ENCODE measurements at places on chromosomes 3 and 15.

DNA sequence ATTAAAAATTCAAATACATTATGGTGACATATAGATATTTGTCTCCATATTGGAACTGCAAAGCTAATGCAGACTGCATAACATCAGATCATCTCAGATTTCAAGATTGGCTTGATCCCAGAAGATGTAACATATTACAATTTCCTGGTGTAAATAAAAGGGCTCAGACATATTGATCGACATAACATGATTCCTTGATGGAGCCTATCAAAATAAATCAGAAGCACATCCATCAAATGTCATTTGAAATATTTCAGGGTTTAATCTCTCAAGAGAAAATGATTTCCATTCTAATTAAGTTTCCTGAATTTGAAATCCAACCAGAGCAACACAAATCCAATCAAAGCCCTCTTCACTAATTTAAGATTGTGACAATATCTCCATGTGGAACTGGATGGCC lies 75.1 kb upstream of the UNC13C start:
- no peak for DNase-seq

- DNase-seq = no peak
These were observed 63.9 kb downstream of the NMD3 start for GRCh38 chr3:161284989-161285388.

GRCh38 chr3:128383316-128384235 lies 83.1 kb downstream of the DNAJB8 start:
- DNase-seq = peak; percentile 21

GRCh38 chr3:44568561-44568960 lies 13.6 kb downstream of the ZKSCAN7 start:
- no peak for DNase-seq

- DNase-seq = no peak
These were observed 189.4 kb downstream of the TBC1D5 start for GRCh38 chr3:17553080-17553479.

DNA sequence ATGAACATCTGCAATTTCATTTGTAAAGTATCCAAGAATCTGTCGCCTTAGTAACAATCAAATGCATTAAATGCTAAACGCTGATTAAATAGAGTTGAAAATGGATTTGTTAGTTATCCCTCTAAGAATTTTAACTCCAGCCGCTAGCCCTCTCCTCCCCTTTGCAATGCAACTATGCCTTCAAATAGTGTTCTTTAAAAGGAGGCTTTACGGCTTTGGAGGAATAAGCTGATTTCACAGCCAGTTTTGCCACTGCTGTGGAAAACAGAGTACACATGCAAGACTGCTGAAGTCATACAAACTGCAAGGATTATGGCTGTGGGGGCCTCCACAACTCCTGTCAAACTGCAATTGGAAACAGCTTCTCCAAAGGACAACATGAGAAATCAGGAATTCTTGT lies 89.2 kb downstream of the CERS3 start:
- no peak for DNase-seq

DNA sequence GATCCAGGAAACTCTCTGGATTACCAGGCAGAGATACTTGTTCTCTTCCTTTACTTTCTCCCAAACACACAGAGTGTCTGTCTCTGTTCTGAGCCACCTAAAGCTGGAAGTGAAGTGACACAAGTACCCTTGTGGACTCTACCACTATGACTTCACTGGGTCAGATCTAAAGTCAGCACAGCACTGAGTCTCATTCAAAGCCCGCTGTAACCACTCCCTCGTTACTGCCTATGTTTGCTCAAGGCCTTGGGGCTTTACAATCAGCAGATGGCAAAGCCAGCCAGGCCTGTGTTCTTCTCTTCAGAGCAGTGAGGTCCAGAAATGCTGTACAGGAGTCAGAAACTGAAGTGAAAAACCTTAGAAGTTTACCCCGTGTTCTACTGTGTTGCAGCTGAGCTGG lies 588.3 kb upstream of the SEMA6D start:
- no peak for DNase-seq

DNA sequence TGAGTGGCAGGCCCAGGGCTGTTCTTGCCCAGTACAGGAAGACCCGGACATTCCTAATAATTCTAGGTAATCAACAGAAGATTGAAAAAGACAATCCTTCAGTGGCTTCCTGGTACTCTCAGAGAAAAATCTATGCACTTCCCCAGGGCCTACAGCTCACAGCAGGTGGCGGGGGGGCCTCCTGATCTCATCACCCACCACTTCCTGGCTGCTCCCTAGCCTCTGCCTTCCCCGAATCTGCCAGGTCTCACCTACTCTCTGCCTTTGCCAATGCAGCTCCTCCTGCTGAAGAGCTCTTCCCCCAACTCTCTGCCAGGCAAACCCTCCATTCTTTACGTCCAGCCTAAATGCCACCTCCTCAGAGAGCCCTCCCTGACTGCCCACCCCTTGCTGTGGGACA lies 37.5 kb downstream of the EHD4 start:
- peak; percentile 74 for DNase-seq

DNA sequence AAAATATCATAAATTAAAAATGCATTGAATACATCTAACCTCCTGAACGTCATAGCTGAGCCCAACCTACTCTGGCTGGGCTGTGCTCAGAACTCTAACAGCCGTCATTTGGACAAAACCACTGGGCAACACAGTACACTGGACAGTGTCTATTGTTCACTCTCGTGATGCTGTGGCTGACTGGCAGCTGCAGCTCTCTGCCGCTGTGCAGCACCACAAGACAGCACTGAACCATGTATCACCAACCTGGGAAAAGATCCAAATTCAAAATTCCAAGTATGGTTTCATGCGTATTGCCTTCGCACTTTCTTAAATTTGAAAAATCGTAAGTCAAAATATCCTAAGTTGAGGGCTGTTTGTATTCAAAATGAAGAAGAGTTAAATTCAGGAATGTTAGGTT lies 145.1 kb upstream of the CNTN4 start:
- DNase-seq = no peak

DNA sequence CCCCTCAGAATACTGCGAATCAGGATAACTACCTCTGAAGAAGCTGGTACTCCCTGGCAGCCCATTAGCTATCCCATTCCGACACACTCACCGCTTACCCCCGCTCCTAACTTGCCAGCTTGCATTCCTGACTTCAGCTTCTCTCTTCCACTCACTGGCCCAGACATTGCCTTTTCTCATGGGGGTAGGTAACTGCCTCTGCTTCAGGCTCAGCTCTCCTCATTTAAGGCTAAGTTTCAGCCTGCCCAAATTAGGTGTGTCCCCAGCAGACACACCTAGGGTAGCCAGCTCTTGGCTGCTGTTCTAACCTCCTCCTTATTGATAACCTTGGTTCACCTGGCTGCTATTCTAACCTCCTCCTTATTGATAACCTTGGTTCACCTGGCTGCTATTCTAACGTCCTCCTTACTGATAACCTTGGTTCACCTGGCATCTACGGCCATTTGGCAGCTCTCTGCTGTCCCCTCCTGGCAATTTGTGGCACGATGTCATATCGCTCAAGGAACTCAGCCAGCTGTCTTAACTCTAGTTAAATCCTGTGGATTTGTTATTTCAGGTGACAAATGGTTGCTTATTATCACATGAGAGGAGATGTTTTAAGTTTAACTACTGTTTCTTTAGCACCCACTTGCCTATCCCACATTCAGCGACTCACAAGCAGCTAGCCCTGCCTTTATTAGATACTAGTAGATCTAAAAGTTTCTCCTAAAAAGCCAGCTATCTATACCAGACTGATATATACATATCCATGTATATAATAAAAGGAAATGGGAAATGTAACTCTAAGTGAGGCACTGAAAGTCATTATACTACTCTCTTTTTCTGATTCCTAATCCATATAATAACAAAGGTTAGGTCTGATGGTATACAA lies 106.5 kb upstream of the ACP3 start:
- peak; percentile 10 for DNase-seq

DNA sequence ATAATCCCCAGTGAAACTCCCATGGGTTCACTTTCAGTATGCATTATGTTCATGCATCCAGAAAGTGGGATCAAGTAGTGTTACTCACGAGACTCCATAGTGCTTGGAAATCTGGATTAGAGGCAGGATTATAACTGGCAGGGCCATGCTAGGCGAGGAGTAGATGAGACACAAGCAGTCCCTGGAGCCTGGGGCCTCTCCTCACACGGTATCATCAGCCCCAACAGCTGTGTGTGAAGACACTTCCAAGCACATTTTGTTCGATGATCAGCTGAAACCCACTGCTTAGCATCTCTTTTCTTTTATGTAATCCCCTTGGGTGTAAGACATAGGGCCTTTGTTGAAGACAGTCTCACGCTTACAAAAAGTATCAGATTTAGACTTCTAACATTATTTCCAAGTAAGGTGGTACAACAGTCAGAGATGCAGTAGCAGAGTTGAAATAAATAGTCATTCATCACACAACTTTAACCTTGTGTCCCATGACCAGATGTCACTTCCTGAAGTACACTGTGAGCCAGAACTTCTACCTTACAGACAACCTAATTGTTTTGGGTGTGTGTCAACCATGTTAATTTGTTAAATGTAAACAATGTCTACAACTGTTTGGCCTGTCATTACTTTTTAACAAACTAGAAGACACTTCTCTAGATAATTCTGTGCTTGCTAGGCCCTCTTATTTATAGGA lies 116.9 kb downstream of the GADL1 start:
- no peak for DNase-seq

DNA sequence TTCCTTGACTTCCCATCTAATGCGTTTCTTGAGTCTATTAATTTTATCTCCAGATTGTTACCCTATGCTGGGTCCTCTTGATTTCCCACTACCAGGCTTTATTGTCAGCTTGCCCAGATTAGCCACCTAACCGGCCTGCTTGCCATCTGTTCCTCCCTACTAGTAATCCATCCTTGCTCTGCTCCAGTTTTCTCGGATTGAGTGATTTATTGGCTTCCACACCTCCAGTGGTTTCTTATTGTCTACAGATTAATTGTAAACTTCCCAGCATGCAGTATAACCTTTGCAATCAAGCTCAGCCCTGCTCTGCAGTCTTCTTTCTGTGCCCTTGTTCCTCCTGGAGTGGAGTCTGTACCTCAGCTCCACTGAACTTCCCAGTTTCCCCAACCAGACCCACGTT lies 63.4 kb downstream of the ARHGEF26 start:
- no peak for DNase-seq

DNA sequence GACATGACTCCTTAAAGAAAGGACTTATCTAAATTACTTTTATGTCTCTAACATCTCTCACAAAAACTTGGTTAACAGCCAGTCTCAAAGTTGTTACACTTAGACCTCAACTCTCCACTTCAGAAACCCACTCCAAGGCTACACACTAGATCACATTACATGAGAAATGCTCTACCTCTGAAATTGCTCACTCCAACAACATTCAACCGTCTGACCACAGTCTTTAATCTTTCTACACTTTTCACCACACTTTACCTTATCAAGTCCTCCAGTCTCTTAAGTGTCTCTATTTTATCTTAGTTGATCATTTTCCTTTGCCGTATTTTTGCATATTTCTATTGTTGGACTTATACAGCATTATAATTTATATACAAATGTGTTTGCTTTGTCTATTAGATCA lies 5.8 kb downstream of the SLC12A6 start:
- DNase-seq = peak; percentile 19

- no peak for DNase-seq
These were observed 11.2 kb downstream of the DCBLD2 start for GRCh38 chr3:98890181-98890835.

GRCh38 chr15:28271697-28272260 lies 50.2 kb downstream of the HERC2 start:
- DNase-seq = no peak

GRCh38 chr15:88090481-88091011 lies 166.0 kb downstream of the NTRK3 start:
- DNase-seq = no peak

- DNase-seq = no peak
These were observed 414.9 kb downstream of the NAALADL2 start for GRCh38 chr3:175274056-175274455.

GRCh38 chr3:108588601-108589000 lies 637 bp downstream of the CIP2A start:
- no peak for DNase-seq

DNA sequence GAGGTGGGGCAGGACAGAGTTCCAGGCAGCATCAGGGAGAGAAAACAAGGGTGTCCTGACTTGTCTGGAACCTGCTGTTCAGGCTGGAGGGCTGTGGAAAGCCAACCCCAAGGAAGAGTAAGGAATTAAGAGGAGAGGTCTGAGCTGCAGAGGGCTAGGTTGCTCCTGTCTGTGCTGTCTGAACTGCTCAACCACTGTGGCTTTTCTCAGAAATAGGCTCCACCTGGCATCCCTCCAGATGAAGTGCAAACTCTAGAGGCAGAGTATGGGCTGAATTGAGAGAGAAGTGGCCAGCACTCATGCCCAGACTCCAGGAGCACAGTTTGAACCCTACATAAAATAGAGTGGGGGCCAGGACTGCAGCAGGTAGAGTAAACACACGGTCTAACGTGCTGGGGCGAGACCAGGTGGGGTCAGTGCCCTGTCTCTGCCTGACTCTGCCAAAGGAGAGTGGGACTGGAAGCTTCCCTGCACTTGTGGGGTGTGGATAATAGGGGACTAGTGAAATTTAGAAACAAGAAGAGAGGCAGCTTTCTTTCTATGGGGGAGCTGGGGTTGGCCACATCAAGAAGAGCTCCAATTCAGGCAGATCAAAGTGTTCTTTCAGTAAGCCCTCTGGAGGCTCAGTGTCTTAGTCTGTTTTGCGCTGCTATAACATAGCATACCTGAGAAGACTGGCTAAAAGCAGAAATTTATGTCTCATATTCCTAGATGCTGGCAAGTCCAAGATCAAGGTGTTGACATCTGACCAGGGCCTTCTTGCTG lies 28.0 kb upstream of the MNS1 start:
- no peak for DNase-seq

DNA sequence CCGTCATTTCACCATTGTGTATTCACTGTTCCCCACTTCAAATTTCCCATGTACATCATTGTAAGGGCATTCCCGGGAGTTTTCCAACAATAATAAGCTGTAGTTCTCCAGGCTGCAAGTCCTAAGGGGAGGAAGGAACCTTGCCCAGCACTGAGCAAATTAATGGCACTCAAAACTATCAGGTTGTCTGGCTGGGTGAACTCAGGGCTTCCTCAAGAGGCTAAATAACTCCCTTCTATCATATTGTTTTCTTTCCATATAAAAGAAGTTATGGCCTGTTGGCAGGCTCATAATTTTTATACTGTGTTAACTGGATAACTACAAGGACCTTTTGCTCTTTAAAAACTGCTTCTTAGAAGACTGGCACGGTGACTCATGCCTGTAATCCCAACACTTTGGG lies 71.4 kb downstream of the SEMA6D start:
- no peak for DNase-seq
